Amygdala (tissue), 56 donors: ENCODE measurements at places on chromosomes 5 and 9.

GRCh38 chr5:59132131-59132530 lies 549.3 kb downstream of the RAB3C start:
- DNase-seq: no peak

- DNase-seq: no peak
Measured at GRCh38 chr5:172274951-172275753, 8.4 kb downstream of the UBTD2 start.

DNA sequence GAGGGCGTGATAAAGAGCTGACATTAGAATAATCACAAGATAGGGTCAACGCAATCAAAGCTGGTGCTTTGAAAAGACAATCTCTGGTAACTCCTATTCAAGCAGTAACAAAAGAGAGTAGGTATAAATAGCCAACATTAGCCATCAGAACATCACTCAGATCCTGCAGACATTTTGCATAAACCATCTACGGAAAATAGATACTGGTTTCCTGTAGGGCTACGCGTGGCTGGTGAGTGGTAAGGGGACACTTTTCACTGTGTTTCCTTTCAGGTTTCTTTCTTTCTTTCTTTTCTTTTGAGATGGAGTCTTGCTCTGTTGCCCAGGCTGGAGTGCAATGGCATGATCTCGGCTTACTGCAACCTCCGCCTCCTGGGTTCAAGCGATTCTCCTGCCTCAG lies 22.3 kb downstream of the TTF1 start:
- DNase-seq: no peak

- no peak for DNase-seq
Measured at GRCh38 chr9:92247296-92247695, 46.2 kb downstream of the IARS1 start.

DNA sequence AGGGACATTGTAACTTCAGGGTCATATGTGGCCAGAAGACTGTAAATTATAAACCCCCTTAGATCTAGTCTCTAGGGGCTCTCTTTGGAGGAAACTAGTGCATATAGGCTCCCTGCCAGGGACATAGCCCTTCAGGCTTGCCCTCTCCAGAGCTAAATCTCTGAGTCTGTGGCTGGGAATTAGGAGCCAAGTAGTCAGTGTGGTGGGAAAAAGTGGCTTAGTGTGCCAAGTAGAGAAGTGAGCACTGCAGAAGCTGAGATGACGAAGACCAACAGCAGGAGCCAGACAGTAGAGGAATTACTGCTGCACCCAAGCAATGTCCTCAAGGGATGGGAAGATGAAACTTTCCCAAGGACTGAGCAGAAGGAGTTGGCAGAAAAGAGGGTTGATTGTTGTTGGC lies 71.2 kb downstream of the CWC27 start:
- DNase-seq: no peak

GRCh38 chr5:178295589-178295988 lies 63.0 kb upstream of the PHYKPL start:
- no peak for DNase-seq

GRCh38 chr5:71780597-71780996 lies 61.5 kb downstream of the CARTPT start:
- DNase-seq: no peak

- DNase-seq: no peak
Measured at GRCh38 chr9:7892975-7893374, 93.4 kb upstream of the DMAC1 start.

GRCh38 chr5:83744821-83745220 lies 24.2 kb upstream of the HAPLN1 start:
- DNase-seq: no peak

- no peak for DNase-seq
Measured at GRCh38 chr5:151072630-151073025, 8.2 kb downstream of the TNIP1 start.

- no peak for DNase-seq
Measured at GRCh38 chr5:85140471-85140870, 755.8 kb upstream of the EDIL3 start.

DNA sequence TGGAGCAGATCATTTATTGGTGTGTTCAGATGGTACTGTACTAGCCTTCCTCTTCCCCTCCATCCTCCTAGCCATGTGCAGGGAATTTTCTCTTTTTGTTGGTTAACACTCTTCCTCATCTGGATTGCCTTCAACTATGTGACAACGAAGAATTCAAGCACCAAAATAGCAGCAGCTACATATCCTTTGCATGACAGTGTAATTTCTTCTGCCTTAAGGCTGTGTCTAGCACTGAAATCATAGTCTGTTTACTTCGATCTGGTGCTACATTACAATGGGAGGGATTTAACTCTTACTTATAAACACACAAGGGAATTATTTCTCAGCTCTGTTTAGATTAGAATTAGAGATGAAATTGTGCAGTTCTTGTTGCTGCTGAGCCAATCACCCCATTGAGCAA lies 260.4 kb downstream of the ARL15 start:
- no peak for DNase-seq

DNA sequence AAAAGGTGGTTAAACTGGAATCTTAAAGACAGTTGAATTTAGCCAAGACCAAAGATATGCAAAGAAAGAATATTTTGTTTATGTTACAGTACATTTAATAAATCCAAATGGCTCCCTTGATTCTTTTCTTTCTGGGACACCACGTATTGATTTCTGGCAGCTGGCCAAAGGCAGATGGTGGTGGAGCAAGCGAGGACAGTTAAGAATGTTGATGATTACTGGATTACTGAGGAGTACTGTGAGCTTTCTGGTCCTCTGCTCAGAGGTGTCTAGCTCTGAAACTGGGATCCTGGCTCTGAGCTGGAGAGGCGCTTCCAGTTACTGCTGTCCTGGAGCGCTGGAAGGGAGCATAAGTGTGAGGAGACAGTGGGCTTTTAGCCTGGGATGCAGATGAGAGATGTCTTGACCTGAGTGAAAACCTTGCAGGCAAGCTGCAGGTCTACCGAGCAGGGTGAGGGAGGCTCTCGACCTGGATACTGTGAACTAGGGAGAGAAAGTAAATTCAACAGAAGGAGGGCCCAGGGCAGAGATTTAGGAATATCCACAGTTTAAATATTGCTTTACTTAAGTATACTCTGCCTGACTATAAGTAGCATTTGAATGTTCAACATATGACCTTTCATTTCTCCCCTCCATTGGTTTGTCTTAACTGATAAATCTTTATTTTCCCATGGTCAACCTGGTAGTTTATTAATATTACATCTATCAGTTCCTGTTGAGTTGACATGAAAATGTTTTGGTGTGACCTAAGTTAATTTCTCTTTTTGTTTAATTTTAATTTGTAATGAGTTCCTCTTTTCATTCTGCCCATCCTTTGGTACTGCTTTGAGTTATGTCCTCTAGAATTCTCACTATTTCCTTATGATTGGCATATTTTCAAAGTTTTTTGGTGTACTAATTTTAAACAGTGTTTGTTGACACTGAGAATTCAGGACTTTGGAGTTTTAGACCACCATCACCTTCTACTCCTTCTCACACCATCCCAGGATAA lies 3.7 kb downstream of the SYK start:
- DNase-seq: no peak

- DNase-seq: no peak
Measured at GRCh38 chr5:126499853-126500342, 76.7 kb downstream of the GRAMD2B start.

DNA sequence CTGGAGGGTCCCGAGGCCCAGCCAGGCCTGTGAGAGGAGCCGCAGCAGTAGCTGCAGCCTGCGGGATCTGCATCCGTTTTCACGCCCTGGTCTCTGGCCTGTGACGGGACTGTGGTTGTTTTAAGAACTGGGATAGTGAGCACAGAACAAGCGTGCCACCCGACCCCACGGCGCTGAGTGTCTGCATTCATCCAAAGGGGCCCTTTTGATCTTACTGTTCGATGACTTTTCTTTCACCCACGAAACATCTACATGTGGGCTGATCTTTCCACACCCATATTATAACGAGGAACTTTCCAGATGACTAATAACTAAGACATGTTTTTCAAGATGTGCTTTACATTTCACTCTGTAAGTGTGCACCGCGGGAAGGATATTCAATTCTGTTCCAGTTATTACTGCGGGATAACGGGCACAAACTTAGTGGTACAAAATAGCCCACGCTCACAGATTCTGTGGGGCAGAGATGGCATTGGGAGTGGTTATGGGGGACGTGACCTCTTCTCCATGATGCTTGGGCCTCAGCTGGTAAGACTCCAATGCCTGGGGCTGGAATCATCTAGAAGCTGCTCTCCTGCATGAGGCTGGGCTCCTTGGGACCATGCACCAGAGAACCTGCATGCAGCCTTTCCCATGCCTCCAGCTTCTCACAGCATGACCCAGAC lies 165.0 kb downstream of the SYK start:
- no peak for DNase-seq

DNA sequence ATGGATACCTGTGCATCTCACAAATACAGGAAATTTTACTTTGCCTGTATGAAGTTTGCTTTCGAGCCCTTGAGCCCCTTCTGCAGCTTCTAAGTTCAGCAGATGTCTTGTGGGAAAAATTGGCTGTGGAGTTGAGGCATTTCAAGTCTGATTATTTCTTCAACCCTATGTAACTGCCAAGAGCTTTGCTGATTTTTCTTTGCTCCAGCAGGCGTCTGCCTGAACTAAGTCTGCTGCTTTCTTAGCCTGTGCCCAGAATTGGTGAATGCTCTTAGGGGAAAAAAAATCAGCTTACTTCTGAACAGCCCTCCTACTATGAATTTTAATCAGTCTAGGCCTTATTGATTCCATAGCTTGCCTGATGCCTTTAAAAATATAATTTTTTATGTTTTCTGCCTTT lies 41.2 kb downstream of the RIC1 start:
- no peak for DNase-seq

DNA sequence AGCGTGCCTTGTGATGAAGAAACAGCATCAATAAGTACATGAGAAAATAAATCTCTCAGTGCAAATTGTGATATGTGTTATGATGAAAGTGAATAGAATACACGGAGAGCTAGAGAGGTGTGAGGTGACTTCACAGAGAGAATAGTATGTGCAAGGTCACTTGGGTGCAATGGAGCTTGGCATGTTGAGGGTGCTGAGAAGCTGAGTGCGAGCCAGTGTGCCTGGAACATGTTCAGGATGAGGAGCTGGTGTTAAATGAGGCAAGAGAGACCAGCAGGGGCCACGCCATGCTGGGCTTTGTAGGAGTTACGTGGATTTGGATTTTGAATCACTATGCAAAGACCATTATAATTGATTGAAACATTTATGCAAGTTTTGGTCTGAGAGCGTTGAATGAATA lies 12.8 kb upstream of the RPS23 start:
- no peak for DNase-seq

DNA sequence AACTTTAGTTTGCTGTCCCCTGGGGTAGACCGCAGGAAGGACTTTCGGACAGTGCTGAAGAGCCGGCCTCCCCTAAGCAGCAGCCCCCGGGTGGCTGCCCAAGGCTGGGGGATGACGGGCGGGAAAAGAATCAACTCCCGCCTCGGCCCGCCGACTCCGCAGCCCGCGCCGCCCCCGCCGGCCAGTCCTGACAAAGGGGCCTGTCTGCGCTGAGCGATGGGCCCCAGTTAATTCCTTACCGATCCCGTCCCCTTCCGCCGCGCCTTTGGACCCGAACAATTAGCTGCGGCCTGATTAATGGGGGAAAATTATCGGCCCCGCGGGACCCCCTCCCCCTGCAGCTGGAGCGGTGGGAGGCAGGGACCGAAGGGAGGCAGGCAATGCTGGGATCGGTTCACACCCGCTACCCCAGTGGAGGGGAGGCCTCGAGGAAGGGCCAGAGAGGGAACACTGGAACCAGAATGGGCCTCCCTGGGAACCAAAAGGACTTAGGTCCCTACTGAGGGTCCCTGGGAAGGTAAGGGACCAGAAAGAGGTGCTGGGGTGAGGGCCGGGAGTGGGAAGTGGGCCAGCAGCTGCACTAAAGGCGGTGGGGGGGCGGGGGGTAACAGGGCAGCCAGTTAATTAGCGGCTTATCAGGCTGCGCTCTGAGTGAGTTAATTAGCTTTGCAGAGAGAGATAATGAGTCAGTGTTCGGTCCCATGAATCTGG lies 4.2 kb downstream of the ARID3C start:
- DNase-seq: no peak

DNA sequence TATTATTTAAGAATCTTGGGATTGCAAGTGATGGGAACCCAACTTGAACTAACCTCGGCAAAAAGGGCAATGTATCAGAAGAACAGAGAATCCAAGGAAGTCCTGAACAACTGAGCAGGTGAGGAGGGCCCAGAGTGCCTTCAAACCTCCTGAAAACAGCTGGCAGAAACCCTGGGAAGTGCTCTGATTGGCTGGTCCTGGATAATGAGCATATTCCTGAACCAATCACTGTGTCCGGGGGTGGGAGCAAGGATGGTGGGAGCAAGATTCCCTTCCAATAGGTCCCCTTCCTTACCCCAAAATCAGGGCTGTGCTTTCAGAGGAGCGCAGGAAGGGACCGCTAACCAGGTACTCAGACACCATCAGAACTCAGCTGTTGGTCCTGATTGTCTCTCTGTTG lies 31.9 kb upstream of the TBC1D2 start:
- no peak for DNase-seq
